Muscle of arm (tissue), 14 donors: ENCODE measurements at places on chromosomes 4 and X. TPM values are rescaled to one million over a fixed set of nuclear protein-coding genes. Genes with fewer than 3 reads are reported as not detected.

Gene GABRE
- 94.9 TPM for polyA plus RNA-seq

DNA sequence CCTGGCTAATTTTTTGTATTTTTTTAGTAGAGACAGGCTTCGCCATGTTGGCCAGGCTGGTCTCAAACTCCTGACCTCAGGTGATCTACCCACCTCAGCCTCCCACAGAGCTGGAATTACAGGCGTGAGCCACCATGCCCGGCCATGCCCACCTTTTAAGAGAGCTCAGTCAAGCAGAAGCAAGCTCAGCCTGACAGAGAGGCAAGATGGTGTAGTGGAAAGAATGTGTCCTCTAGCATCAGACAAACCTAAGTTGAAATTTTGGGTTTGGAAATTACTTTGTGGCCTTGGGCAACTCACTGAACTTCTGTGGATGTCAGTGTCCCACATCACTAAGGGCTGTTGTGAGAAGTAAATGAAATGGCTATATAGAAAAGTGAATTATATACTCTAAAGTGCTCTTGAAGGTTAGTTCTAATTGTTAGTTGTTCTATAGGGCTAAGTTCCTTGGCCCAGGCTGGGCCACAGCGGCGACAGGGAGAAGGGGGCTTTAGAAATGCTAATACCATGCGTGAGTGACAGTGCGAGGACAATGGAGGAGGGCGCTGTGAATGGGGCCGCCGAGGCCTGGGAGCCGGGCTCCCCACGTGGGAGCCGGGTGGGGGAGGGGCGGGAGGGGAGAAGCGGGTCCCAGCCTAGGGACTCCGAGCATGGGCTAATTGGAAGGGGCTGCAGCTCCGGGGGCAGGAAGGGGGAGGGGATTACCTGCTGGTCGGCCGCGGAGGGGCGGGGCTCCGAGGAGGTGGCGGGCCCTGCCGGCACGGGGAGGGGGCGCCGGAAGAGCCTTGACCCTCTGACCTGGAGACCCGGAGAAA is 15.6 kb downstream of the PJA1 start:
- no peak for DNase-seq

GRCh38 chr4:152938237-152938947 is 2.3 kb downstream of the FHDC1 start:
- no peak for DNase-seq

Gene DCLK2
- polyA plus RNA-seq = 8.5 TPM

Gene BEND2
- 0.11 TPM for polyA plus RNA-seq

- DNase-seq = peak; percentile 82
Observed at GRCh38 chr4:124322234-124323065, 390.1 kb downstream of the ANKRD50 start.

Gene DMRTC1B
- polyA plus RNA-seq = 0.70 TPM

Gene ERAS
- polyA plus RNA-seq = not detected
